ENCODE measurements at places on chromosomes 6 and 20.
A peak's percentile ranks its signal among the peaks of the same experiment; 100 is the strongest.

DNA sequence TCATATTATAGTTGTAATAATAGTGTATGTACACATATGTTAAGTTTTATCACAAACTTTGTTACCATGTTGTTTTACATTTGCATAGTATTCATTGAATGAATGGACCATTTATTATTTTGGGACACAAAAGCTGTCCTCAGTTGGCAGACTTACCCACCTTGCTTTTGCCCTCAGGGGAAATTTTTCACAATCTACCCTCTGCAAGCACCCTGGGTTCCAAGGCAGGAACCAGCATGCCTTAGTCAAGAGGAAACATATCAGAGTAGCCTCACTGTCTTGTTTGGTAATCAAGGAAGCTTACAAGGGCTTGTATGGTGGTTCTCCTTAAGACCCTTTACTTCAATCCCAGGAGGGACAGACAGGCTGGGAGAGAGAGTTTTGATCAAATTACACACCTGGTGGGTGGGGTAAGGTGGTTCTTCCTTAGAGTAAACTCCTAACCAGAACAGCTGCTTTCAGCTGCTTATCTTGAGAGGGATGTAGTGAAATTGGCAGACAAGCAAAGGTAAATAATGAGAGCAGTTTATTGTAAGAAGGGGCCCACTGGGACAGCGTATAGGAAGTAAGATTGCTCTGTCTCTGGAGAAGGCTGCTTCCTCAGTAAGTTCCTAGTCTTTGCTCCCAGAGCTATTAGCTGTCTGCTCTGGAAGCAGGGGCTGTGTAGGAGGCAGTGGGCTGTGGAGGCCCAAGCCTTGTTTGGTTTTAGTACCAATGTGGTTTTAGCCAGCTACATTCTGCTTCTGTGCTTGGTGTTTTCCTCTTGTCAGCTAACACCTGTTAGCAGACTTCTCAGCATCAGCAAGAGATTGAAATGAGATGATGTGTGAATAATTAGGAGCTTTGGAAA, 31.1 kb downstream of the BRPF3 start:
- no peak for DNase-seq

- DNase-seq = no peak
Measured at GRCh38 chr20:59788196-59788735, 145.2 kb downstream of the SYCP2 start.

DNA sequence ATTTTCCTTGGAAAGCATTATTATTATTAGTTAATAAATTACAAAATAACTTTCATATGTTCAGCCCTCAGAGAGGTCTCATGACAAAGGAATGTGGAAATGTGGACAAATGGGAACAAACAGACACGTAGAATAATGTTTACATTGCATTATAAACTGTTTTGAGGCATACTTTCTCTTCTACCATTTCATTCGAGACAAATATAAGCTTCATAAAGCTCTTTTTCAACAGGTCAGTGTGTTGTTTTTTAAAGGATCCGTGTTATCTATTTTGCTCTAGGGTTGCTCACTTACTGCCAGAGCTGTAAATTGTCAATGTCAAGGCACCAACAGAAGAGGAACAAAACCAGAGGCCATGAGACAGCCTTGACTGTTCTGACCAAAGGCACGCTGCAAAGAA, 256.8 kb downstream of the PHACTR1 start:
- DNase-seq = no peak

GRCh38 chr6:37048851-37049757, 43.6 kb downstream of the FGD2 start:
- no peak for DNase-seq

DNA sequence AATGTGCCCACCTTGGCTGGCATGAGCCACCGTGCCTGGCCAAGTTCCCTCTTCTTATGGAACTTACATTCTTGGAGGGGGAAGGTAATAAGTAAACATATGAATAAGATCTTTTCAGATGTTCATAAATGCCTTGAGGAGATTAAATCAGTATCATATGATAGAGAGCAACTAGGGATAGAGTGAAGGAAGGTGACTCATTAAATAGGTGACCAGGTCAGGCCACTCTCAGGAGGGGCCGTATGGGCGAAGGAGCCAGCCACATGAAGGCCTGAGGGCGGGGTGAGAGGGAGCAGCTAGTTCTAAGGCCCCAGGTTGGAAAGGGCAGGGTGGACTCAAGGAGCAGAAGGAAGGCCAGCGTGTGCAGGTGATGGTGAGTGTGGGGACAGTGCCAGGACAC, 91.1 kb downstream of the UST start:
- no peak for DNase-seq

DNA sequence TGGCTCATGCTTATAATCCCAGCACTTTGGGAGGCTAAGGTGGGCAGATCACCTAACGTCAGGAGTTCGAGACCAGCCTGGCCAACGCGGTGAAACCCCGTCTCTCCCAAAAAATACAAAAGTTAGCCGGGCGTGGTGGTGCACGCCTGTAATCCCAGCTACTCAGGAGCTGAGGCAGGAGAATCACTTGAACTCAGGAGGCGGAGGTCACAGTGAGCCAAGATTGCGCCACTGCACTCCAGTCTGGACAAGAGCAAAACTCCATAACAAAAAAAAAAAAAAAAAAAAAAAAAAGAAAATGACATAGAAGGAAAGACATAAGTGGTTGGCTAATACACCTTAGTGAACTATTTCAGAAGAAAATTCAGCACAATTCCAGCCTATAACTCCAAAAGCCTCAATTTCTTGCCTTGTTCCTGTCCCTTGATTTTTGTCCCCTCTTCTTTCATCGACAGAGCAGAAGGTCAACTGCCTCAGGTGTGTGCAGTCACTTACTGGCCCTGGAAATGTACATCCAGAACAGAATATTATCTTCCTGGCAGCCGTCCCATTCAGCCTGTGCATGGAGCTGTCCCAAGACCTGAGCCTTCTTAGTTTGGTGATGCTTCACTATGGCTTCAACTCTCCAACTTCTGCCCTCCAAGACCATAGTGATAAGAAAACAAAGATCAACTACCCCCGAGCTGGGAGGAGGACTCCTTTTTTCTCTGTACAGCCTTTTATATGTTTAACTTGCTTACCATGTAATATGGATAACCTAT, 117.6 kb downstream of the LY86 start:
- DNase-seq = no peak

DNA sequence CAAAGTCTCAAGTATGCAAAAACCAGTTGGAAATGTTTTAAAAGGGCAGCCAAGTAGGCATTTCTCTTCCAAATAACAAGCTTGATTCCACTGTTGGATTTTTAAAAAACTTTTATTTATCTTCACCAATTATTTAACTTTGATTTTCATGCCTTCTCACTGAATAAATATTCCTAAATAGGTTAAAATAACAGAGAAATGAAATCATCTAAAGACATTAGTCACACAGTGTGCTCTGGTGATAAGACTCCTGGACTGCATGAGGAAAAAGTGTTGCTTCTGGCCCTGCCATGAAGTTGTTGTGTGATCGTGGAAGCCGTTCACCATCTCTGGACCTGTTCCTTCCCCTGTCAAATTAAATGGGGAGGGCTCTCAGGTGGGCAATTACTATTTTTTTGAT, 33.8 kb upstream of the IGF2R start:
- no peak for DNase-seq

GRCh38 chr6:130913120-130913519, 85.9 kb downstream of the SMLR1 start:
- no peak for DNase-seq

DNA sequence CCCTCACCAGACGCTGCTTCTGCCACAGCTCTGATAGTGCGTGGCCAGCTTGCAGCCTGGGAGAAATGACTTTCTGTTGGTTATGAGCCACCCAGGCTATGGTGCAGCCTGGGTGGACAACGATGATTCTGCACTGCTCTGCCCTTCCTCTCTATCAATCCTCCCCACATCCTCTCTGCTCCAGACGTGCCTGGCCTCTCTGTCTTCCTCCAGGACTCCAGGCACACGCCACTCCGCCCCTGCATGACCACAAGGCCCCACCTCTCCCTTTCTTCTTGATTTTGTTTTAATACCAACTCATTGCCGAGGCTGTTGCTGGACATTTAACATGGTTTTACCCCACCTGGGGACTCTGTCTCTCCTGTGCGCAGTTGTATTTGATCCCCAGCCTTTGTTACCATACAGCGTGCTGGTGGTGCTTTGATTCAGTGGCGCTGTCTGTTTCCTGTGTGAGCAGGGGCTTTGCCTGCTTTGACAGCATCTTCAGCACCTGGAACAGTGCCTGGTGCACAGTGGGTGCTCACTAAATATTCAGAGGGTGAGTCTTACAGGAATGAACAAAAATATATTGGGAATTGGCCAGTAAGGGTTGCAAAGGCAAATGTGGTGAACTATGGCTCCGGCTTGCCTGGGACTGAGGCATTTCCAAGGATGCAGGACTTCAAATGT, 280.9 kb downstream of the CDH26 start:
- DNase-seq = no peak

DNA sequence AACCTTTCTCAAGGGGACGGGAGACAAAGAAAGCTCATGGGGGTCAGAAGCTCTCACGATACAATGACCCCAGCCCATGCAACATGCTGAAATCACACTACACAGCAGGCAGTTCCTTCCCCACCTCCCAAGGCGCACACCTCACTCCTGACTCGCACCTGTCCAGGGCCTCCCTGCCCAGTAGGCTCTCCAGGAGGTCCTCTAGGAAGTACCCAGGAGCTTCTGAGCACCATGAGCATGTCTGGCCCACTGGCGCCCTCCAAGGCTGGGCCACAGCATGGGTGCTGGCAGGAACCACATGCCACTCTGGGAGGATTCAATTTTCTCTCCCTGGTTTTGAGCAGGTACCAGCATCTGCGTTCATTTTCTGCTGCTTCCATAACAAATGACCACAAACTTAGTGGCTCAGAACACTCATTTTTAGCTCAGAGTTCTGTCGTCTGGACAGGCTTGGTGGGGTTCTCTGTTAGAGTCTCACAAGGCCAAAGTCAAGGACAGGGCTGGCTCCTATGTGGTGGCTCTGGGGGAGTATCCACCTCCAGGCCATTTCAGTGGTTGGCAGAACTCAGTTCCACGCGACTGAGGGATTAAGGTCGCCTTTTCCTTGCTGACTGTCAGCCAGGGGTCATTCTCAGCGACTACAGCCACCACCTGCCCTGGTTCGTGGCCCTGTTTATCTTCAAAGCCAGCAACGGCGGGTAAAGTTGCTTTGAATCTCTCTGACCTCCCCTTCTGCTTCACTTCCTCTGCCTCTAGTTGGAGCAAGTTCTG, 32.7 kb downstream of the ACSS1 start:
- no peak for DNase-seq

GRCh38 chr20:62347445-62347844, 19.7 kb downstream of the LAMA5 start:
- no peak for DNase-seq

- DNase-seq = peak; percentile 43
Measured at GRCh38 chr20:50625986-50626677, 65.2 kb downstream of the RIPOR3 start.

DNA sequence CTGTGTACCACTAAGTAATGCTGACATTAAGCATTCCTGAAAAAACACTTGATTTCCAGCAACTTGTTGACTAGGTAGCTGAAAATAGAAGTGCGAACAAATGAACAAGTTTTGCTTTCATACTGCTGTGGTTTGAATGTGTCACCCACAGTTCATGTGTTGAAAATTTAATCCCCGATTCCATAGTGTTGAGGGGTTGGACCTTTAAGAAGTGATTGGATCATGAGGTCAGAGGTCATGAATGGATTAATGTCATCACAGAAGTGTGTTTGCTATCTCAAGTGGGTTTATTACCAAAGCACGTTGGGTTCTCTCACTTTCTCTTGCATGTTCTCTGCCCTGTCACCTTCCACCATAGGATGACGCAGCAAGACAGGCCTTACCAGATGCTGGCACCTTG, 568.5 kb downstream of the UTRN start:
- no peak for DNase-seq

DNA sequence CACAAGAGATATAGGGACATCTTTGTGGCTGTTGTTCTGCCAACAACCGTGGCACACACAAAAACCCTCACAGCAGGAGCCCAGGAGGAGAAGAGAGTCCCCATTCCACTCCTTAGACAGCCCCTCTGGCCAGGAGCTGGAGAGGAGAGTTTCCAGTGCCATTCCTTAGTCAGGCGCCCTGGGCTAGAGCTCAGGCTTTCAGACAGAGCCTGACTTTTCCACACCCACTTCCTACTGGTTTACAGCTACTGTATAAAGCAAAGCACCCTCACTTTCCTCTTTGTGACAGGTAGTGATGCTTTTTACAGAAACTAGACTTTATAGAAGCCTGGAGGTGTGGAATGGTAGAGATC, 145.9 kb downstream of the SYCP2 start:
- DNase-seq = no peak

DNA sequence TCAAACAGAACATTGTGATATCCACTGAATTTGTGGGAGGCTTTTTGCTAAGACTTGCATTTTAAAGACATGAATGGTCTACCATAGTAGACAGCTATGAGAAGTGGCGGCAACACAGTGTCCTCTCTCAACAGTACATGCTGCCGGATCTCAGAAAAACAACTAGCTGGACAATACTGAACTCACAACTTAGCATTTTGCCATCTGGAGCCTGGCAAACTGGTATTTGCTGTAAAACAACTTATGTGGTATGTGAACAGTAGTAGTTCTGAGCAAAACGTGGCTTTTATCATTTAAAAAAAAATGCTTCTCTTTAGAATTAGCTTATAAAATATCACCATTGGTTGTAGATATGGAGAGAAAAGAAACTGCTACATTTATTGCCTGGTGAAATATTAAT, 3.3 kb upstream of the PXDC1 start:
- DNase-seq = no peak

GRCh38 chr20:63641146-63641791, 12.0 kb downstream of the STMN3 start:
- DNase-seq = no peak

DNA sequence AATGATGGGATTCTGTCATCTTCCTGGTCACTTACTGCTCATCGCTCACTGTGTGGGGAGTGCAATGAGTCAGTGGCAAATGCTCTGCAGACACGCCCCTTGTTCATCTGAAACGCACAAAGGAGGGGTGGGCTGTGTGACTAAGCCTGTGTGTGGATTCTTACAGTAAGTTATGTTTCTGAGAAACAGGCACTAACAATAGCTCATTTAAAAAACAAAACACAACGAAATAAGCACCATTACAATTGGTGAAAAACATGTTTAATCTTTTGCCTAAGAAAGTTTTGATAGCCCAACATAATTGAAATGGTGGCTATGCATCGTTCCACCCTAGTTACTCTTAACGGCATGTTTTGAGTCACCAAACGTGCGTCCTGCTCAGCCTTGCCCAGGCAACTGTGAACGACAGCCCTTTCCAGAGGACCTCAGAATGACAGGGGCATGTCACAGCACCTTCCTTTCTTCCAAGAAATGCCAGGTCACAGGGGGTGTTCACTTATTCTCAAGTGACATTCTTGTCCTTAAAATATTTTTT, 118.4 kb upstream of the SGK1 start:
- no peak for DNase-seq

DNA sequence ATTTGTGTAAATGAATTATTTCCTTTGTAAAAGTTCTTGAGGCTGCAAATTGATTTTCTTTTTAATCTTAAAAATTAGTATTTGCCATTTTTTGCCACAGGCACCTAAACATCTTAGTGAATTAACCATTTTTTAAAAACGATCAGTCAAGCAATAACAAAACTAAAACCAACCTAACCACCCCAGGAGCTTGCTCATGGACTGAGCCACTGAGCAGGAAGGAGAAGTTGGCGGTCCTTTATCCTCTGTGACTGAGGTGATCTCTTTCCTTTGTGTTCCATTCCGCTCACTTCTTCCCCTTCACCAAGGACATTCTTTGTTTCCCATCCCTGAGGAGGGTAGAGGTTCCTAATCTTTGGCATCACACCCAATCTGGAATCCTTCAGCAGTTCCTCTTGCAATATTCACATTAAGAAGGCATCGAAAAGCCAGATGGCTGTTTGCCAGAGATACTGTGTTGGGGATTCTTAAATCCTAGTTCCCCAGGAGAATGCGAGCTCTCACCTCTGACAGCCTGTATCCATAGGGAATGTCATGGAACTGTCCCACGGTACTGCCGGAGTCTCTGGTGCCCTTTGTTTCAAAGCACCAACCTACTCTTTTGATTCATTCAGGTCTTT, 30.5 kb downstream of the RPRD1B start:
- DNase-seq = no peak

All from NCI-H524 treated with DMSO at 0.1 percent for 48 hours (cell line).